ENCODE measurements at places on chromosomes 1 and 21. TPM values are rescaled to one million over a fixed set of nuclear protein-coding genes. Genes with fewer than 3 reads are reported as not detected.

GRCh38 chr1:74422421-74423292, 89.8 kb downstream of the LRRC53 start:
- DNase-seq: no peak

DNA sequence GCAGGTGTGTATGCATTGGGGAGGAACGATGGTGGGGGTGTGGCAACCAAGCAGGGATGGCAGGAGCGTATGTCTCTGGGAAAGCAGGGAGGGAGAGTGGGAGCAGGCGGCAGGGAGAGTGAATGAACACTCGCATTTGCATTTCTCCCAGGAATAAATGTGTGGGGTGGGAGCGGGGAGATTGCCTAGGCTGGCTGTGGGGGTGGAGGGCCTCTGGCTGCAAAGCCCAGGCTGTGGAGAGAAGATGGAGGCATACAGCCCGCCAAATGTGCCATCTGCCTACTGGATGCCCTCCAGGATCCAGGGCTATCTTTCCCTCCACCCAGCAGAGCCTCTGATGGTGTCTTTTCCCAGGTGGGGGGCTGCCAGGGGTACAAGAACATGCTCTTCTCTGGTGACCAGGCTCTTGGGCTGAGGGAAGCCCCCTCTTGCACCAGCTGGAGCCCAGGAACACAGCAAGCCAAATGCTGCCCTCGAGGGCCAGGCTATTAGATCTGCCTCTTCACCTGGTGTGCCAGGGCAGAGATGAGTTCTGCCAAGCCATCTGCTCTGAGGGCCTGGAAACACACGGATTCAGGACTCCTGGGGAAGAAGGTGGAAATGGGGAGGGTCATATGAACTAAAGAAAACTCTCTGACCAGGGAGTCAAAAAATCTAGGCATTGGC, 1.7 kb upstream of the OPTC start:
- no peak for DNase-seq

DNA sequence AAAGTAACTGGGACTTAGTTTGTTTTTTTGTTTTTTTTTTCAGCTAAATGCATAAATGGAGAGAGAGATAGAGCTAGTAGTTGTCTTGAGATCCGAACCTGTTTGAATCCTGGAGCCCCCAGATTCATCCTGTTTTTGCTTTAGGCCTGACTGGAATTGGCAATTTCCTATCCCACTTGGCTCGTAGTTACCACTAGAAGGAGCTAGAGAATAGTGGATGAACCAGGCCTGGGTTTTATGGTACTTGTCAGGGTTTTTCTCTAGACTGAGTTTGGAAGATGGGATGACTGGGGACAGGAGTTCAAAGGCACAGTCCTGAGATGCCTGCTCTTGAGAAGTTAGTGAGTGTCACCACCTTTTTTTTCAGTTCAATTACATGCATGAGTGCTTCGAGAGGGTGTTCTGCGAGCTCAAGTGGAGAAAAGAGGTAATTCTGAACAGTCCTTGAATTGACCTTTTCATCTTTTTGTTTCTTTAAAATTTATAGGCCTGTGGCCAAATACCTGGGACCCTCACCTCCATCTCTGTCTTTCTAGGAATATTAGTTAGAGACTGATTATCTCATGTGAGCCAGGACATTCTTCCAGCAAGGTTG, 23.4 kb downstream of the CELF3 start:
- no peak for DNase-seq

GRCh38 chr1:72432645-72433267, 150.4 kb upstream of the NEGR1 start:
- DNase-seq: no peak

DNA sequence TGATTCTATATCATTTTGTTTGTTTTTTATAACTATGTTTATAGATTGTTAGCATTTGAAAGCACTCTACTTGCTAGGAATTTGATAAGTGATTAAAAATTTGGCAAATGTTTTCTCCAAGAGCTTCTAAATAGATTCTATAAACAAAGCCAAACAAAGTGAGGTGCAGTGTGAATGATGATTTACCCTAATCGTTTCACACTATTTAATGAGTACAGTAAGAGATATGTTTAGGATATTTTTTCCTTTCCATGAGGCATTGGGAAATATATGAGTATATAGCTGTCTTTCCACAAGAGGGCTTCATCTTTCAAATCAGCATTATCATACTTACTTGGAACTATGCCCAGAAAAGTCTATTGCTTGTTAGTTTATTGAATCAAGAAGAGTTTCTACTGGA, 277.0 kb upstream of the BRINP3 start:
- no peak for DNase-seq

GRCh38 chr1:189752461-189752995, 725.1 kb downstream of the BRINP3 start:
- no peak for DNase-seq

DNA sequence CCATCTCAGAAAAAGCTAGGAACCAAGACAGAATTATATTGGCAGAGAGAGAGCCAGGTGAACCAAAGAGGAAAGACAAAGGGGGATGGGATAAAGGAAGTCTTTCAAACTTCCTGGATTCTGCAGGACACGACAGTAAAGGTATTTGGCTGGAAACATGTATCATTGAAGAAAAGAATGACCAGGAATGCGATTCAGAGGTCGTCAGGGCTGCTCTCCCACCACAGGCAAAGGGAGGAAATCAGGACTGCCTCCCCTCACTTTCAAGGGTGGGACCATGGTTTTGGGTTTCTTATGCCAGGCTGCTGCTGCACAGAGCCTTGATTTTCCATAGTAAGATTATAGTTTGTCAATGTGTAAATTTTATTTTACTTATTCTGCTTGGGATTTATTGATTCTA, 848.8 kb downstream of the BRINP3 start:
- no peak for DNase-seq

GRCh38 chr1:59682396-59683080, 132.2 kb upstream of the HOOK1 start:
- DNase-seq: no peak

DNA sequence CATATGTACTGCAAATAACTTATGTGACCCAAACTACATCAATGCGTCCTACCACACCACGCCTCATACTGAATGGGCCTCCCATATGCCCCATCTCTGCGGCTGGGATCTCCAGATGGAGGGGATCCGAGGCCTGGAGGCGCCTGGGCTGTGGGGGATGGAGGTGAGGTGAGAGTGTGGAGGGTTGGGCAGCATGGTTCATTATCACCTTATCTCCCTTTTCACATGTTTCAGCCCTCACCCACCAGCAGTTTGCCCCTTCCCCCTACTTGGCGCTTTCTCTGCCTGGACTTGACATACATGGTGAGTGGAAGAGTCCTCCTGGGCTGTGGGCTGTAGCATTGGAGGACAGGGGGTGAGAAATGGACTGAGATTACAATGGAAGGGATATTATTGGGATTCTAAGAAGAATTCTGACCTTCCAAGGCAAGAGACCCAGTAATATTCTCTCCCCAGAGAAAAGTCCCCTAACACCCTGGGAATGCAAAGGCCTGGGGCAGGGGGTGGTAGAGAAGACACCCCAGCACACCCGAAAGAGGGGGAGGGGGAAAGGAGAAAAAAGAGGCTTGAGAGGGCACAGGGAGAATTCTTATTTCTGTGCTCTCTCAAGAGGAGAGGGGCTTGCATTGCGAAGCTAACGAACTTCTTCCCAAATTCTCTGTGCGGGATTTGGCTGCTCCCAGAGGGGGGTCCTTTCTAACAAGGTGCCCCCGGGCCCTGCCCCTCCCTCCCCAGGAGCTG, 61.4 kb downstream of the MEF2D start:
- DNase-seq: no peak

DNA sequence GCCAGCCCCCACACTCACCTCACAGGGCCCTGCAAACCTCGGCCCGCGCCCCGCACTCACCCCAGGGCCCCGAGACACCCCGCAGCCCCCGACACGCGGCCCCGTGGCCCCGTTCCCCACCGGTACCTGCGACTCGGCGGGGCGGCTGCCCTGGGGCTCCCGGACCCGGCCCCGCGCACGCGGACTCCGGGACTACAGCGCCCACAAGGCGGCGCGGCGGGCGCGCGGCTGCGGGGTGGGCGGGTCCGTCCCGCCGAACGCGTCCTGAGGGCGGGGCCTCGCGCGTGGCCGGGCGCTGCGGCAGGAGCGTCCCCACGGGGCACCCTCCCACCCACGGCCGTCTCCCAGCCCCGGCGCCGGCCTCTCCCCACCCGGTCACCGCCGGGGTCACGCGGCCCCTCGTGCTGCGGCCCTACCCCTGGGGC, at the start of gene SLC19A1:
Gene SLC19A1 (minus strand): TSS at position 199 of the 425 bp plus-strand sequence. CDS start 4,481 bp downstream, outside the sequence.
- peak; percentile 75 for DNase-seq

GRCh38 chr21:21238629-21239400, 240.6 kb downstream of the NCAM2 start:
- DNase-seq: no peak

GRCh38 chr1:245987577-245987976, 519.5 kb downstream of the SMYD3 start:
- DNase-seq: no peak

DNA sequence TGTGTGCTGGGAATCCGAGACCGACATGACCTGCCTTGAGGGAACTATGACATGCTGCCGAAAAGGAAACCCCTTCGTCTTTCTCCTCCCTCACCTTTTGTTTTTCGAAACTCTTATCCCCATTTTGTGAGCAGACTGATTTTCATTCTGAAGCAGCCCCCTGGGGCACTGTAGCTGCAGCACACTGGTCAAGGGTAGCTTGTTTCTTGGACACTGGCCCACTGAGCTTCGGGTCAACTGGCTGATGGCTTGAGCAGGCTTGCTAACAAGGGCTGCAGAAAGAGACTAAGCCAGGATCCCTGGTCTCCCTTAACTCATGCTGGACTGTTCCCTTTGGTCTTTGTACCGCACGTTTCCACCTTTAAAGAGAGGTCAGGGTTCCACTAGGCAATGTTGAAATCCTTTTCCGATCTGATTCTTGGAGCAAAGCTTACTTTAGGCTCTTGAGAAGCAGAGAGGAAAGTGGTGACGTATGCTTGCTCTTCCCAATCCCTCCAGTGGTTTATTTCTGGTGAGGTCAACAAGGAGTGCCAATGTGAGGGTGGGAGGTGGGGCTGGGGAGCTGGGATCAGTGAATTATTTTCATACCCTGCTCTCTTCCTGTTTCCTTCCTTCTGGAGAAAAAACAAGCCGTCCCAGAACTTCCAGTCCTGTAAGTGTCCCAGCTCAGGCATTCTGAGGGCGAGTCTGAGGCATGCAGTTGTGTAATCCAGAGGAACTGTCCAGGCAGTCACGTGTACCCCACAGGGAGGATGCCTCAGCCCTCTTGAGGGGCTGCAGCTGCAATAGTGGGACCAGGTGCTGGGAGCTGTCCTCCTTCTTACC, 7.6 kb downstream of the CYP4B1 start:
- no peak for DNase-seq

DNA sequence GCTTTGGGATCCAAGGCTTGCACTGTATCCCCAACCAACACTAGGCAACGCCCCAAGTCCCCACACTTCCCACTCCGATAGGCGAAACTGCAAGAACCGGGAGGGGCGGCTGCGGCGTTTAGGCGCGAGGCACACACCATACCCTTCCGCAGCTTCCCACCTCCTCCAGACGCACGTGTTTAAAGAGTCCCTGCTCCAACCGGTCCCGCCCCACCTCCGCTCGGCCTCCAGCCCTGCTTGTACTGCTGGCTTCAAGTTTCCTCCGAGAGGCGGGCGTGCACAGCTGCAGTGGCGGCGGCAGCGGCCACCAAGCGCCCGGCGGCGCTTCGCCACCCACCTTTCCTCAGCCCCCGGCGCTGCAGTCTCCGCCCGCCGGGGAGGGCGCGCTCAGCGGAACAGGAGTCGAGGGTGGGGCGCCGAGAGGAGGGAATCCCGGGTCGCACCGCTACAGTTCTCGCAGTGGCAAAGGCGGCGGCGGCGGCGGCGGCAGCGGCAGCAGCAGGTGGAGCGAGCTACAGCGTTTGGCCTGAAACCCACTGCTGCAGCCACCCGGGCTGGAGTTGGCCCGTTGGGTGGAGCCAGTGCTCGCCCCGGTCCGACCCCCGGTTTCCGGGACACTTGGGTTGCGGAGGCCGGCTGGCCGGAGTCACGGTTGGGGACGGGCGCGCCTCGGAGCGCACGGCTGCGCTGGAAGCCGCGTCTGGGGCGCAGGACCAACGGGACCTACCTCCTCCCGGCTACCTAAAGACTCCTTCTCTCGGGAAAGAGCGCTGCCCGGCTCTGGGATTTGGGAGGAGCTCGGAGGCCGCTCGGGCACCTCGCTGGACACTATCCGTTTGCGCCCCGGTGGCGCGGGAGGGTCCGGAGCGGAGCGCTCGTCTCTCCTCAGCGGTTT, at the start of gene CNIH3:
Gene CNIH3 (plus strand): TSS at position 457 of the 895 bp plus-strand sequence. CDS start 858 bp downstream, outside the sequence.
- peak; percentile 64 for DNase-seq

DNA sequence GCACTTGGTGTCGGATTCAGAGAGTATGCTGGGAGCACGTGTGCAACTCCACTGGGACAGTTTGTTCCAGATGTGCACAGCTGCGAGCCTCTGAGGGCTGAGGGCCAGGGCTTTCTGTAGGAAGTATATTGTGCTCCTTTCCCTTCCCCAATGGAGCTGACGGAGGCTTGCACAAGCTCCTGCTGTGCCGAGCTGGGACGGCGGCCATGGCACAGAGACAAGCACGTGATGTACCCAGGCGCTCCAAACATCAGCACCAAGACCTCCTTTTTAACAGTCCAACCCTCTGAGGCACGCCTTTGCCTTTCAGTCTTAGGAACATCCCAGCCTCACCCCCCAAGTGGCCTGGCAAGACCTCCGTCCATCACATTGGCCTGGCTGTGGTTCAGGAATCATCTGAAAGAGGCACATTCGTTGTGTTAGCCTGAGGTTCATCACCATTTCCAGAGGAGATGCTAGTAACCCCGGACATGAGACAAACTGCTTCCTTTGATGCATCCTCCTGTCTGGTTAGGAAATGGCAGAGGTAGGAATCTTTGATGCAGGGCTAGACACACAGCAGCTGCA, 339.2 kb upstream of the KAZN start:
- no peak for DNase-seq

DNA sequence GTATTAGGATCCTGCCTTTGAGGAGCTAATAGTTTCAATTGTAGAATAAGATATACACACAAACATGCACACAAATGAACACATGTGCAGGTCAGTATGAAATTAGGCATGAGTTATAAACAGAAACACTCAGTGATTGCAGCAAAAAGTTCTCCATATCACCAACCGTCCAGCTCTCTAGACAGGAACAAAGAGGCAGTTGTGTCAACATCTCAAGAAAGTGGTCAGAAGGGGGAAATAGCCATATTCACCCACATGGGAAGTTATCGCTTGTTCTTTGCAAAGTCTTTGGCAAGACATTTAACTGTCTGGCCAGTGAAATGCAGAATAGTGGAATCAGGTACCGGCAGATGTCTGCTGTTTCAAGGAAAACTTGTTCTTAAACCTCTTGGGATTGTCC, 29.4 kb upstream of the PIGC start:
- DNase-seq: no peak

The OSCP1 gene
- total RNA-seq: 1.2 TPM

The SLC35F3 gene
- 3.1 TPM for total RNA-seq

The LCE3E gene
- not detected for total RNA-seq

Data from activated CD8-positive, alpha-beta T cell treated with anti-CD3 and anti-CD28 coated beads for 36 hours (primary cell).